T follicular helper cell (primary cell): ENCODE measurements at places on chromosomes 7 and 10.

DNA sequence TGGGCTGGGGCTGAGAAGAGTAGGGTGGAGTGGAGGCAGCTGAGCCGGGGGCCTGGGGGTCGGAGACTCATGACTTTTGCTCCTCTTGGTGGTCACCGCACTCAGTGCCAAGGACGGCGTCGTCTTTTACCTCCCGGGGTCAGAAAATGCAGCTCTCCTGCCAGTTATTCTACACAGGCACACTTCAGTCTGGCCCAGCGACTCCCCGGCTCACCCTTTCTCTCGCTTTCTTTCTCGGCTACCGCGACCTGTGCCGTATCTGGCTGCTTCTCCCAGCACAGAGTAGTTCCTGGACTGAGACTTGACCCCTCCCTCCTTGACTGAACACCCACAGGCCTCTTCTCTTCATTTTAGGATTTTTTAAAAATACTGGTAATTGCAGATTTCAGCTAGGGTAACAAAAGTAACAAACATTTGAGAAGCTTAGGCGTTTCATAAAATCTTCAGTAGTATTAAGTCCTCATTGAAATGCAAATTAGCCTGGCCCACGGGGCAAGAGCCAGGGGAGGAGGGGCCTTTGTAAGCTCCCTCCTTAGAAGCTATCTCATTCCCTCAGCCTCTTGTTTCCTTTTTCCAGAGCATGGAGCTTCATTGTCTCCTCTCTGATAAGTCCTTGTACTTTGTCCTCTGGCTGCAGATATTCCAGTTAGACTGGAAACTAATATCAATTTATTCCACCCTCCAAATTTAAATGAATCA is 1.1 kb upstream of the PRLHR start:
- no peak for DNase-seq

DNA sequence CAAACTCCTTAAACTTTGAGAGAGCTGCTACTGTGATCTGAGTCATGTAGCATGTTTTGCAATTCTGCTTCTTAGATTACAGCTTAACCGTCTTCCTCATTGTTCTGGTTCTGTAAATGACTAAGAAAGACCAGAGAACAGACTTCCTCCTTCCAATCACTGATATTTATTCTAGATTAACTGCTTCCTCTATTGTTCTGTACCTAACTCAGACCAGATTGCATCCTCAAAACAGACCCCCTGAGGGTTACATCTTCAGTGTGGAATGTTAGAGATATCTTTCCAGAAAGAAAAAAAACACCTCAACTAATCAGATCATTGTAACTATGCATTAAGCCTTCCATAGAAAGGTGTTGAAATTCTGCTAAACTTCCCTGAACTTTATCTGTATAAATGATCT is 5.7 kb upstream of the PIP start:
- DNase-seq: no peak

- no peak for DNase-seq
Observed at GRCh38 chr10:49005270-49005669, 65.6 kb upstream of the LRRC18 start.

GRCh38 chr10:119831656-119832055 is 41.0 kb downstream of the MCMBP start:
- no peak for DNase-seq
